ENCODE measurements at places on chromosomes 7 and 10. TPM values are rescaled to one million over a fixed set of nuclear protein-coding genes. Genes with fewer than 3 reads are reported as not detected.

MYOZ1 gene
- 0.18 TPM for total RNA-seq

CNPY4 gene
- 19.4 TPM for total RNA-seq

CYP3A7 gene
- total RNA-seq = not detected

ANXA11 gene
- total RNA-seq = 60.7 TPM

CHAT gene
- not detected for total RNA-seq

NODAL gene
- total RNA-seq = not detected

C10orf62 gene
- not detected for total RNA-seq

KLHL7 gene
- total RNA-seq = 40.2 TPM

RPEL1 gene
- total RNA-seq = not detected

ZNF425 gene
- 1.5 TPM for total RNA-seq

GBF1 gene
- 35.9 TPM for total RNA-seq

HBP1 gene
- 80.2 TPM for total RNA-seq

SPDYE16 gene
- total RNA-seq = 0.71 TPM

FGF8 gene
- not detected for total RNA-seq

ANKRD1 gene
- 0.15 TPM for total RNA-seq

PRR15 gene
- total RNA-seq = 1.2 TPM

PRSS37 gene
- total RNA-seq = not detected

AKR1C2 gene
- total RNA-seq = 4.1 TPM

COL1A2 gene
- 192 TPM for total RNA-seq

TFEC gene
- total RNA-seq = 3.6 TPM

ZNF212 gene
- total RNA-seq = 13.1 TPM

CLIP2 gene
- total RNA-seq = 26.3 TPM

CYP2C8 gene
- 1.7 TPM for total RNA-seq

H2BK1 gene
- total RNA-seq = not detected

EDRF1 gene
- total RNA-seq = 10.7 TPM

TAS2R39 gene
- not detected for total RNA-seq

PIP gene
- total RNA-seq = not detected

ANKMY2 gene
- total RNA-seq = 14.4 TPM

PPP1R9A gene
- total RNA-seq = 53.2 TPM

SFRP4 gene
- 1.1 TPM for total RNA-seq

PNLIPRP1 gene
- total RNA-seq = not detected

HOXA2 gene
- total RNA-seq = 1.2 TPM

CWF19L1 gene
- 15.7 TPM for total RNA-seq

ITIH5 gene
- total RNA-seq = 1.3 TPM

SCIN gene
- total RNA-seq = 0.90 TPM

ATP6V1F gene
- total RNA-seq = 157 TPM

TCERG1L gene
- 1.3 TPM for total RNA-seq

ZEB1 gene
- total RNA-seq = 26.4 TPM

VWDE gene
- total RNA-seq = 0.50 TPM

NKX1-2 gene
- not detected for total RNA-seq

SPOCK2 gene
- total RNA-seq = 14.5 TPM

ASB10 gene
- total RNA-seq = not detected

SCART1 gene
- 2.2 TPM for total RNA-seq
